ENCODE measurements at places on chromosomes 4 and X. TPM values are rescaled to one million over a fixed set of nuclear protein-coding genes. Genes with fewer than 3 reads are reported as not detected.
A peak's percentile ranks its signal among the peaks of the same experiment; 100 is the strongest.

DNA sequence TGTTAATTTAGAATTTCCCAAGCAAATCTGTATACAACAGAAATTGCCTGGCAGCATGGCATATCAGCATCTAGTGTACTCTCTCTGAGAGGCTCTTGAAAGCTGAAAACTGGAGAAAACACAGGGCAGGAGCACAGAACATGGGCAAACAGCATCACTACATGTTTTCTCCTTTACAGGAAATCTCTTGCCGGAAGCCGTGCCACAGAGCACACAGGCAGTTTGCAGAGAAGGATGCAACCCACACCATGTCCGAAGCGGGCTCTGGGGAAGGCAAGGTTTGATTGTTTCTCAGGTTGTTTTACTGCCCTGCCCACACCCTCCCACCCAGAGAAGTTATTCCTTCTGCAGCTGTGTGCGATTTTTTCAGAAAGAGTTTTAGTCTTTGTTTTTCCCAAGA is 41.1 kb upstream of the FAM9C start:
- peak; percentile 56 for DNase-seq

- DNase-seq, result no peak
These were observed 178.2 kb downstream of the PTTG2 start for GRCh38 chr4:38138363-38138762.

- no peak for DNase-seq
These were observed 15.8 kb downstream of the LIN54 start for GRCh38 chr4:82994834-82995233.

GRCh38 chr4:115154826-115155225 is 41.4 kb upstream of the NDST4 start:
- no peak for DNase-seq

DNA sequence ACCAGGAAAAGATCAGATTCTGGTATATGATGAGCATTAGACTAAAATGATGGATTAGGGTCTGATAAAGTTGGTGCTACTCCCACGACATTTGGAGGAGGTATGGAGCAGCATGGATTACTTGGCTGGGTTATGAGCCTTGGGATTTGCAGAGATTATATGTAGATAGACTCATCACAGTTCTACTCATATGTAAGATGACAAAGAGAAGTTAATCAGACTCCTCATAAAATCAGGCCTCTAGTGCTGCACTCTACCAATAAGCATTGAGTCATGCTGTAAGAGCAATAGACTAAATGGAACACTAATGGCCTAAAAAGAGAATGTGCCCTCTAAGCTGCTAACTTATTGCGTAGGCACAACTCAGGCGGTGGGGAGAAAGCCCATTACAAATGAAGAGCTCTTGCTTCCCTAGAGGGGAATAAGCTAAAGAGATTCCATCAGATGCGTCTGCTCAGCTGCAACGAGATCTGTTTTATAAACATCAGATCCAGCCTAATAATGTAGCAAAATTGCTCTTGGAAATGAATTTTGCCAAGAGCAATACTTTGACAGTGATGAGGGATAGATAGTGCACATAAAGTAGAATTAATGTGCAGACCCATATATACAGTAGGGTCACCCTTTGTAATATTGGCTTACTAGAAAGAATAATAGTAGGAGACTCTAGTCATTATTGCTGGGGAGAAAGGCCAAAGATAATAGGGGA is 17.5 kb downstream of the LIAS start:
- no peak for DNase-seq

RPL36A gene
- total RNA-seq, result 325 TPM

DHRSX gene
- 17.0 TPM for total RNA-seq

EDA gene
- 0.94 TPM for total RNA-seq
